ENCODE measurements at places on chromosomes 16 and 17.

DNA sequence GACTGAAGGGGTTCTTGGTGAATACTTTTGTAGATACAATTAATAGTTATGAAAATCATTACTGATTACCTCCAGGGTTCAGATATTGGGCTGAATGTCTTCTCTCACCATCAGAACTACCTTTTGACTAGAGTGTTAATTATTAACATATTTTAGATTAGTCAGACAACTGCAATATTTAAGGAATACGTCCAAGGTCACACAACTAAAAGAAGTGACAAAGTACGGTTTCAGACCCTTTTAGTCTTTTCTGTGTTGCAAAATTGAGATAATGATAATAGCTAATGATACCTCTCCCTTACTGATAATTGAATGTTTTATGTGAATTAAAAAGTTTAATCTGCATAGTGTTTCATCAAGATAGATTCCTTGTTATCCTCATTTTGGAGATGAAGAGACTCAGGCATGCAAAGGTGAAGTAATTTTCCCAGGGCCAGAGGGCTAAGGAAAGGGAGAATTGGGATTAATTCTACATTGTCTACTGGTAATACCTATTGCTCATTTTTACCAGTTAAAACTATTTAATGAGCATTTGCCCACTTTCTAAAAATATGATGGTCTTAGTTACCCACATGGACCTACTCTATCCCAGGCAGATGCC, 107.3 kb downstream of the WWOX start:
- no peaks in the 10 kb centered on the region for H3K36me3 ChIP-seq
- H3K27ac ChIP-seq: no peak overlapping the region
- no peaks in the 10 kb centered on the region for H3K4me1 ChIP-seq
- DNase-seq: no peak
- H3K27me3 ChIP-seq: no peaks in the 10 kb centered on the region
- no peak overlapping the region for H3K4me3 ChIP-seq

DNA sequence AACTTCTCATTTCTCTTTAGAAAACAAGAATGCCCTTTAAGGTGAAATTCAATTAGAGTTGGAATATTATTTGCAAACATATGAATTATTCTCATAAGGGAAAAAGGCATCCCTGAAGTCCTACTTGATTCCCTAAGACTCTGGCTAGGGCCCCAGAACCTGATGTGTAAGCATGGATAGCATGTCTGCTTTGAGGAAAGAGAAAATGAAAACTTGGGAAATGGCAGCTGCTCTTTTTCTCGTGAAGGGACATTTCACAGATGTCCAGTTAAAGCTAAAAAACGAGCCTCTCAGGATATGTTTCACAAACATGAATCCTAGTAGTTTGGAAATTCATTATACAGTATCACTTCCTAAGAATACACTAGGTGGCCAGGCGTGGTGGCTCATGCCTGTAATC, 112.3 kb upstream of the CLEC3A start:
- DNase-seq: no peak
- H3K4me3 ChIP-seq: no peak overlapping the region

DNA sequence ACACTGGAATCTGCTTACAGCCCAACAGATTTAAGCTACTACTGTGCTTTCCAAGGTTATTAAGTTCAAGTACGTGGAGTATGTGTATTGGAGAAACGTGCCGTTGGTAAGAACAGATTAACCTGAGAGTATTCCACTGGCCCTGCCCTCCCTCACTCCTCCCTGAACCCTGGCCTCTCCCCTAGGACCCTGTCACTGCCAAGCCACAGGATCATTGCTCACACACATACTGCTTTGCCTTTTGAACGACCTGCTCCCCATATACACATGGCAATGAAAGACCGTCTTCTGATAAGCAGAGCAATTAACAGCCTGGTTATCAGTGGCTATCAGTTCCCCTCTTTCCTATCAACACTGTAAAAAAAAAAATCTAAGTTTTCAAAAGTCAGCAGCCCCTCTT, 458.9 kb upstream of the DYNLRB2 start:
- H3K36me3 ChIP-seq: no peaks in the 10 kb centered on the region
- H3K4me3 ChIP-seq: no peak overlapping the region
- no peak for DNase-seq
- H3K4me1 ChIP-seq: no peaks in the 10 kb centered on the region

GRCh38 chr17:38575781-38576180, 30.0 kb downstream of the SRCIN1 start:
- H3K4me3 ChIP-seq: no peak overlapping the region
- H3K36me3 ChIP-seq: no peaks in the 10 kb centered on the region
- no peak overlapping the region for H3K27ac ChIP-seq
- H3K4me1 ChIP-seq: peaks cover 17% of the 10 kb centered on the region
- peaks cover 97% of the 10 kb centered on the region for H3K27me3 ChIP-seq
- DNase-seq: no peak

- H3K4me1 ChIP-seq: peaks cover 2% of the 10 kb centered on the region
- H3K27ac ChIP-seq: no peak overlapping the region
- DNase-seq: peak; percentile 68
- no peaks in the 10 kb centered on the region for H3K27me3 ChIP-seq
Measured at GRCh38 chr17:4565209-4566141, 5.1 kb upstream of the GGT6 start.

- H3K4me1 ChIP-seq: peaks cover 3% of the 10 kb centered on the region
- DNase-seq: no peak
- H3K36me3 ChIP-seq: no peaks in the 10 kb centered on the region
Measured at GRCh38 chr17:47993031-47993564, 22.2 kb downstream of the CDK5RAP3 start.

DNA sequence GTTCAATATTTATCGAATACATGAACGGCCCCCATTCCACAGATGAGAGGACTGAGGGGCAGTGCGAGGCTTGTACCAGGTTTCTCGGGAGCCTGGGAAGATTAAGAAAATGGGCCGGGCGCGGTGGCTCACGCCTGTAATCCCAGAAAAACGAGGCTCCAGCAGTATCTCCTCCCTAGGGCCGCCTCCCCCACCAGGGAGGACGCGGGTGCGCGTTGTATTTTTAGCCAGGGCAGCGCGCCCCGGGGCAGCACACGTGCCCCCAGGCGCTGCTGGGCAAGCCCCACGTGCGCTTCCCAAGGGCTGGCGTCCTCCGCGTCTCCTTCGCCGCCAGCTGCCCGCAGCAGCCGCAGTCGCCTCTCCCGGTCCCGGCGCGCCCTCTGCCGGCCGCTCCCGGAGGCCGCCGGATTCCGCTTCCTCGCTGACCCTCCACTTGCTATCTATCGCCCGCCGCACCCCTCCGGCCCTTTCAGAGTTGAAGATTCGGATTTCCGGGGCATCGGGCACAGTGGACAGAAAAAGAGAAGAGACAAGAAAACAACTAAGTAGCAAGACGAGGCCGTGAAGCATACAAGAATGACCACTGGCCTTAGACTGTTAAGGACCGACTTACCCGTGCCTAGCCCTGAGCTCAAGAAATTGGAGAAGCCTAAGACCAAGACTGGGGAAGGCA, 1.9 kb upstream of the YBX2 start:
- H3K27me3 ChIP-seq: no peaks in the 10 kb centered on the region
- H3K36me3 ChIP-seq: no peaks in the 10 kb centered on the region
- peaks cover 24% of the 10 kb centered on the region for H3K4me1 ChIP-seq

DNA sequence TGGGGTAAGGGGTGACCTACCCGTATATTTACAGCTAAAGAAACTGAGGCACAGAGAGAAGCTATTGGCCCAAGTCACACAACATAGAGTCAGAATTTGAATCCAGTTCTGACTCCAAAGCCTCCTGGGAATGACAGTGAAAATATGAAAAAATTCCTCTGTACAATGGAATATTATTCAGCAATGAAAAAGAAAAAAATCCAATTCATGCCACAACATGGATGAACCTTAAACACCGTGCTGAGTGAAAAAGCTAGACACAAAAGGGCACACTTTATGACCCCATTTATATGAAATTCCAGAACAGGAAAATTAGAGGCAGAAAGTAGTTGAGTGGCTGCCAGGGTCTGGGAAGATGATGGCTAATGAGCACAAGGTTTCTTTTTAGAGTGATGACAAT, 75.4 kb downstream of the LITAF start:
- no peaks in the 10 kb centered on the region for H3K36me3 ChIP-seq
- peaks cover 18% of the 10 kb centered on the region for H3K4me1 ChIP-seq
- H3K4me3 ChIP-seq: no peak overlapping the region
- DNase-seq: no peak
- no peaks in the 10 kb centered on the region for H3K27me3 ChIP-seq

DNA sequence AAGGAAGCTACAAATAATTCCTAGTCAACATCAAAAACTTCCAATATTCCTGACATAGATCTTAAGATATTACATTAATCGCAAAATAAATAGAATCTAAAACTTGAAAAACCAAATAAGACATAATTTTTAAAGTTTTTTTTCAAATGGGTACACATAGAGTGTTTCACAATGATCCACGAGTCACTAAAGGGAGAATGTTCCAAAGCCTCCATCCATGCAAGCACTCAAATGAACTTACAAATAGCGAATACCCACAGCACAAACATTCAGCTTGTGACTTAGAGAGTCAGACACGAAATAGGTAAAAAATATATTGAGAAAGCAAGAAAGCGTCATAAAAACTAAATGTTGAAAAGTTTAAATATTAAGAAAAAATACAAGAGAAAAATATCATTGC, 65.7 kb downstream of the CEP112 start:
- no peaks in the 10 kb centered on the region for H3K4me1 ChIP-seq
- H3K27me3 ChIP-seq: no peaks in the 10 kb centered on the region
- H3K4me3 ChIP-seq: no peak overlapping the region
- no peak for DNase-seq
- H3K27ac ChIP-seq: no peak overlapping the region
- H3K36me3 ChIP-seq: no peaks in the 10 kb centered on the region

GRCh38 chr16:49874613-49875237, 18.8 kb upstream of the ZNF423 start:
- peaks cover 7% of the 10 kb centered on the region for H3K27me3 ChIP-seq

- peaks cover 30% of the 10 kb centered on the region for H3K27me3 ChIP-seq
- H3K36me3 ChIP-seq: no peaks in the 10 kb centered on the region
- peaks cover 14% of the 10 kb centered on the region for H3K4me1 ChIP-seq
- no peak overlapping the region for H3K27ac ChIP-seq
- DNase-seq: no peak
Measured at GRCh38 chr17:77531641-77532040, 390.9 kb downstream of the SEC14L1 start.

DNA sequence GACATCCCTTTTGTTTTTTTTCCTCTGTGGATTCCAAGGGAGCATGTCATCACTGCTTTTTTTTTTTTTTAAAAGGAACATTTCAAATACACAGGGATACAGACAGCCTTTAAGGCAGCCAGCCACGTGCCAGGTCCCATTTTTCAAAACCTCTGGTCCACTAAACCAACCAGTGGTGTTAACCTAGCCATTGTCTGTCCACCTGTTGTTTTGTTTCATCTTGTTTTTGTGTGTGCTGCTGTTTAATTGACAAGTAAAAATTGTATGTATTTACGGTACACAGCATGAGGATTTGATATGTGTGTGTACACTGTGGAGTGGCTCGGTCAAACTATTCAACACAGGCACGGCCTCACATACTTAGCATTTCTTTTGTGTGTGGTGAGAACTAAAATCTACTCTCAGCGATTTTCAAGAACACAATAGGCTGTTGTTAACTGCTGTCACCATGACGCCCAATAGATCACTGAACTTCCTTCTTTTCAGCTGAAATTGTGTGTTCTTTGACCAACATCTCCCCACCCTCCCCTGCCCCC, 19.2 kb downstream of the TMEM114 start:
- no peaks in the 10 kb centered on the region for H3K27me3 ChIP-seq
- peak; percentile 84 for DNase-seq
- H3K36me3 ChIP-seq: no peaks in the 10 kb centered on the region
- H3K4me3 ChIP-seq: no peak overlapping the region

GRCh38 chr17:4554441-4554996, 665 bp downstream of the MYBBP1A start:
- no peak for DNase-seq
- H3K36me3 ChIP-seq: peaks cover 25% of the 10 kb centered on the region
- no peaks in the 10 kb centered on the region for H3K27me3 ChIP-seq
- H3K4me1 ChIP-seq: peaks cover 26% of the 10 kb centered on the region
- H3K4me3 ChIP-seq: peak overlapping the region; percentile 81

GRCh38 chr16:66614161-66614802, 9.8 kb downstream of the CMTM3 start:
- H3K4me1 ChIP-seq: no peaks in the 10 kb centered on the region
- H3K36me3 ChIP-seq: peaks cover 64% of the 10 kb centered on the region
- no peaks in the 10 kb centered on the region for H3K27me3 ChIP-seq

DNA sequence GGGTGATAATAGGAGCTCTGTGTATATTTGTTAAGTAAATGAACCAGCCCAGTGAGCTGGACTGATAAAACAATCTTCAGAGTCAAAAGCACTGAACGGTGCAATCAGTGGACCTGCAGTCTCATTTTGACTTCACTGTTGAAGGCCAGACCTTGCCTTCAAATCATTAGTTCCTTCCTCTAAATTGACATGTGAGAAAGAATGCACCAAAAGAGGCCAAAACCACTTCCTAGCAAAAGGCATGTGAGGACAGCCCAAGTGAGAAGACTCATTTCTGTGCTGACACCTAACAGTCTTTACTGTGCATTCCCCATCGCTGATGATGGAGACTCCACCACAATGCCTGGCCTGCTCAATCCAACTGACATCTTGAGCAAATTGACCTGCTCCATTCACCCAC, 10.6 kb downstream of the GTF3C1 start:
- no peak overlapping the region for H3K4me3 ChIP-seq
- H3K4me1 ChIP-seq: peaks cover 4% of the 10 kb centered on the region
- H3K36me3 ChIP-seq: peaks cover 91% of the 10 kb centered on the region
- DNase-seq: peak; percentile 32
- H3K27ac ChIP-seq: no peak overlapping the region
- H3K27me3 ChIP-seq: no peaks in the 10 kb centered on the region

- H3K36me3 ChIP-seq: no peaks in the 10 kb centered on the region
- H3K27ac ChIP-seq: no peak overlapping the region
- no peak overlapping the region for H3K4me3 ChIP-seq
Measured at GRCh38 chr16:53067675-53068074, 12.9 kb downstream of the CHD9 start.

DNA sequence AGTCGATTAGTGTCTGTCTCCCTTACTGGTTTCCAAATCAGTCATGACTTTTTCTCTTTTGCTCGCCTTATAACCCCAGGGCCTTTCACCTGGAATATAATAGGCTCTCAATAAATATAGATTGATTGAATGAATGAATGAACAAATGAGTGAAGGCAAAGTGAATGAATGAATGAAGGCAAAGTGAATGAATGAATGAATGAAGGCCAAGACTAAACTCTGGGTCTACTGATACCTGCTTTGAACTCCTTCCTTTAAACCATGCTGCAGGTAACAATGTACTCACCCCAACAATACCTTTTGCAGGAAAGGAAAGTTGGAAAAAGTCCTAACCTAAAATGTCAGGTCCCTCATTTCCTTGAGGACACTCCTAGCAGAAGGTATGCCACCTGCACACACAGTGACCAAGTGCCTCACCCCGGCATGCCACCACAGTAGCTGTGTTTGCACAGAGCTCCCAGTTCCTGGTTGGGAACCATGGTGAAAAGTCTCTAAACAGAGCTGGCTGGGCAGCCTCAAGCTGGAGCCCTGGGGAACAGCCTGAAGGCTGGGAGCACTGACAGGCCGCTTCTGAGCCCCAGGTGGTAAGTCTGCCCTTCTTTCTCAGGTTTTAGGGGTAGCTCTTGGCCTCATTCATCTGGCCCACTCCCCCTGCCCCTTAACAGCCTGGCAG, 42.7 kb upstream of the ANKFN1 start:
- DNase-seq: no peak
- no peak overlapping the region for H3K4me3 ChIP-seq
- H3K36me3 ChIP-seq: no peaks in the 10 kb centered on the region
- no peaks in the 10 kb centered on the region for H3K4me1 ChIP-seq
- no peak overlapping the region for H3K27ac ChIP-seq
- no peaks in the 10 kb centered on the region for H3K27me3 ChIP-seq

GRCh38 chr16:89720551-89720812, 216 bp downstream of the VPS9D1 start:
- peak overlapping the region; percentile 81 for H3K4me3 ChIP-seq
- peak overlapping the region; percentile 89 for H3K27ac ChIP-seq
- DNase-seq: no peak

- no peak for DNase-seq
- H3K27me3 ChIP-seq: no peaks in the 10 kb centered on the region
Measured at GRCh38 chr17:13822700-13823099, 221.0 kb upstream of the HS3ST3A1 start.
